ENCODE measurements at places on chromosomes 4 and X. TPM values are rescaled to one million over a fixed set of nuclear protein-coding genes. Genes with fewer than 3 reads are reported as not detected.

Gene BEX1
- total RNA-seq = not detected

DNA sequence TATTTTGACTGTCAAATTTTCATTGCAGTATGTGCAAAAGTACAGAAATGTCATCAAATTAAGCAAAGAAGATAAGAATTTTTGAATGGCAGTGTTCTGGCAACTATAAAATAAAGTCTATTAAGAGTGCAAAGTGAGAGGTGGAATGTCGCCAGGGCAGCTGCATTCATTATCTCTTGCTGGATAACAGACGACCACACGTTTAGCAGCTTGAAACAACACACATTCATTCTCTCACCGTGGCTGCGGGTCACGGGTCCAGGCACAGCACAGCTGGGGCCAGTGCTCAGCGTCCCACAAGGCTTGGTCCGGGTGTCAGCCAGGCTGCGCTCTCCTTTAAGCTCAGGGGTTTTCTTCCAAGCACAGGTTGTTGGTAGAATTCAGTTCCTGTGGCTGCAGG lies 113.9 kb downstream of the GPR143 start:
- H3K27ac ChIP-seq = no peak overlapping the region
- H3K4me3 ChIP-seq = no peak overlapping the region

DNA sequence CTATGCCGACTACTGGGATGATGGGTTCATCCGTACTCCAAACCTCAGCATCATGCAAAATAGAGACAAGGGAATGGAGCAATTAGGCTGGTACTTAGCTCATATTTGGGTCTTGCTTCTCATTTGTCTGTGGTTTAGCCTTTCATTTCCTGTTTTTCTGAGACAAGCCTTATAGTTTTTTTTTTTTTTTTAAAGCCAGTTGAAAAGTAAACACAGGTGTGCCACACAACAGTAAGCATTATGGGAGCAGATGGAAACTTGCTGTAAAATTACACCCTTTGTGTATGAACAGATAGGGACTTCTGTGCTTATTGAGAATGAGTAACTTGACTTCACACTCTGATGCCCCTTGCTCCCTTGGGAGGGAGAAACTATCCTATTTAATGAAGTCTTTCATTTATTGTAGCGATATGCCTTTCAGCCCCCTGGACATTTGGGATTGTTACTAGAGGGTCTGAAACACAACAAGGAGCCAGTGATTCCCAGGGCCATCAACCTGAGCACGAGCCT lies 13.7 kb downstream of the RASSF6 start:
- peaks cover 10% of the 10 kb centered on the region for H3K27me3 ChIP-seq
- peaks cover 5% of the 10 kb centered on the region for H3K4me1 ChIP-seq

- DNase-seq = no peak
- no peak overlapping the region for H3K4me3 ChIP-seq
- H3K27me3 ChIP-seq = no peaks in the 10 kb centered on the region
- H3K36me3 ChIP-seq = no peaks in the 10 kb centered on the region
These were observed 15.7 kb upstream of the AFAP1 start for GRCh38 chr4:7955393-7955792.

Gene SH3TC1
- total RNA-seq = 14.2 TPM

Gene TASL
- total RNA-seq = 5.2 TPM

DNA sequence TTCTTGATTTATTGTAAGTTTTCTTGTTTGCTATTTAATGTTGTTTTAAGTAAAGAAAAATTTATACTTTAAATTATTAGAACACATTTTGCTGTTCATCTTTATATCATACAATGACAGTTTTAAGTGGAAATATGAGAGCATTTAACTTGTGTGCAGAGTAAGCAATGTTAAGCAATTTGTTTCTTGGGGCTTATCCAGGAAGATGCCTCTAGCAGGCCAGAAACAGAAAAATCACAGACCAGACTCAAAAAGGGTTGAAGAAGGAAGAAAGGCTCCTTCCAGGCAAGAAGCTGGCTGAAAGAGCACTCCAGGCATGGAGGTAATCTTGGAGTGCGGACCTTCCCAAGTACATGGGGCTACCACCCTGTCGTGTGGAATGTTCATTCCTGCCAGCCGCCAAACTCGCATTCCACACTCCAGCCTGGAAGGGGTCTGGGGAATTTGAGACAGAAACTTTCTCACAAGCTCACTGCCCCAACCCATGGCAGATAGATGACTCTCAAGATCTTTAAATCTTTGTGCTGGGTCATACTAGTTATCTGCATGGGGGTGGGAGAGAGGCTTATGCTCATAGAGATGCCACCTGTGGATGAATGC lies 1521.3 kb upstream of the AGA start:
- no peak for DNase-seq
- no peak overlapping the region for H3K4me3 ChIP-seq
- H3K27me3 ChIP-seq = no peaks in the 10 kb centered on the region
- H3K27ac ChIP-seq = no peak overlapping the region

DNA sequence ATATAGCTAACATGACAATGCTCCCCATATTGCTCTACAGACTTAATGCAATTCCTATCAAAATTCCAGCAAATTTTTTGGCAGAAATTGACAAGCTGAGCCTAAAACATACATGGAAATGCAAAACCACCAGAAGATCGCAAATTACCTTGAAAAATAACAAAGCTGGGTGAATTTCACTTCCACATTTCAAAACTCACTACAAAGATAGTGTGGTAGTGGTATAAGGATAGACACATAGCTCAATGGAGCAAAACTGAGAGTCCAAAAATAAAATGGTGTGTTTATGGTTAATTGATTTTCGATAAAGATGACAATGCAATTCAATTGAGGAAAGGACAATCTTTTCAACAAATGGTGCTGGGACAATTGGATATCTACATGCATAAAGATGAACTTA lies 65.8 kb downstream of the SLC9A7 start:
- peaks cover 14% of the 10 kb centered on the region for H3K36me3 ChIP-seq
- no peak for DNase-seq
- H3K27ac ChIP-seq = no peak overlapping the region
- peaks cover 10% of the 10 kb centered on the region for H3K4me1 ChIP-seq
- H3K27me3 ChIP-seq = no peaks in the 10 kb centered on the region
- H3K4me3 ChIP-seq = no peak overlapping the region

DNA sequence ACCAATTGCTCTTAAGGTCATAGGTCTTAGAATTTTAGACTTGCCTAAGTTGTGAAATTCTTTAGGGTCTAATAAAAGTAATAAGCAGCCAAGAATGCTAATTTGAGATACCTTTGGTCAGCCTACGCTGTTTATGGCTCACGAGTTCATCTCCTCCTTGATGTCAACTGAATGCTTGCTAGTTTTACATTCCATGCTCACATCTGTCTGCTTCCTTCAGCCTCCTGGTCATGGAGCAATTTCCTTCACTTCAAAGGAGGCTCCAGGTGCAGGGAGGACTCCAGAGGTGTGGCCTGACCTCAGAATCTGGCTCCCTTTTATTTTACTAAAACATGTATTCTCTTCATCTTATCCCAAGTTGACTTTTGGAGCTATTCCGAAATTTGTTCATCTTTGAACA lies 23.3 kb upstream of the LNX1 start:
- H3K27ac ChIP-seq = no peak overlapping the region
- no peak for DNase-seq
- peaks cover 1% of the 10 kb centered on the region for H3K4me1 ChIP-seq
- no peaks in the 10 kb centered on the region for H3K36me3 ChIP-seq

Gene FAM9C
- total RNA-seq = not detected

Gene TECRL
- not detected for total RNA-seq

DNA sequence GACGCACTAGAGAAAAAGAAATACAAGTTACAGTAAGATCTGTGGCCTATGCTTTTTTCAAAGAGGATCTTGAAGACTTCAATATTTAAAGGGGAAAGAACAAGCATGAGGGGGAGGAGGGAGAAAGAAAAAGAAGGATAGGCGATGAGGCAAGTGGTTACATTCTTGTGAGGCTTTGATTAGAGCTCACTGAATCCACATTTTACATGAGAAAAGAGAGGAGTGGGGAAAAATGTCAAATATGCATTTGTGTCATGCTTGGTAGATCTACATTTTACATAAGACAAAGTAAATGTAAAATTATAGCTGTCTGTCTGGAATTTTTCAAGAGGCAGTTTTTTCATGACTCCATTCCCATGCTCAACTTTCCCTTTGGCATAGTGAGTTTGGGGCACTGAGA lies 965.9 kb downstream of the FSTL5 start:
- no peak overlapping the region for H3K4me3 ChIP-seq
- no peak overlapping the region for H3K27ac ChIP-seq
- no peaks in the 10 kb centered on the region for H3K36me3 ChIP-seq
- no peaks in the 10 kb centered on the region for H3K27me3 ChIP-seq

Gene PLP1
- not detected for total RNA-seq

DNA sequence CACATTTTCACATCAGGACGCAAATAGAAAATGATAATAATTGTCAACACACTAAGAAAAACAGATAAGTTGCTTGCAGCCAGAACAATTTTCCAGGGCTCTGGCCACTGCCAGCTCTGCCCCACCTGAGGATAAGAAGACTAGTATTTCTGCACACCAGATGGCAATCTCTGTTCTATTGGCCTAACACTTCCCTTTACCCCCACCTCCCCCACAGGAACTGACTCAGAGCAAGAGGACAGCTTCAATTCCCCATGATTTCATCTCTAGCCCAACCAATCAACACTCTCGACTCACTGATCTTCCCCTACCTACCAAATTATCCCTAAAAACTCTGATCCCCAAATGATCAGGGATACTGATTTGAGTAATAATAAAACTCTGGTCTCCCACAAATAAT lies 164.0 kb downstream of the SMARCA1 start:
- H3K27ac ChIP-seq = no peak overlapping the region
- no peaks in the 10 kb centered on the region for H3K36me3 ChIP-seq
- DNase-seq = no peak
- H3K4me3 ChIP-seq = no peak overlapping the region
- H3K27me3 ChIP-seq = no peaks in the 10 kb centered on the region

Gene CT45A2
- not detected for total RNA-seq

DNA sequence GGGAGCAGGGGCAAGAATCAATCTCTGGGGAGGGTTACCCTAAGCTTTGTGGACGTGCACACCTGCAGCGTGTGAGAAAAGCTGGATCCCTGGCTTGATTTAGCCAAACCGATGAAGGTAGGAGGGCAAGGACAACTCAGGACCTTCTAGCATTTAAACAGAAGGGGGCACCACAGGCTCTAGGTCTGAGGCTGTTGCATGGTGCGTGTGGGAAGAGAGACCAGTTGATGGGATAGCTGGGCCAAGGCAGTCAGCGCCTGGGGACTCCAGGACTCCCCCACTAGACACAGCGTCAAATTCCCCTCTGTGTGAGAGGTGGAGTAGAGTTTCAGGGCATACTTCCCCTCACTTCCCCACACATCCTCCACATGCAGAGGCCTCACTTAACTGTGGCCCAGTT lies 4.3 kb downstream of the GABRQ start:
- peaks cover 19% of the 10 kb centered on the region for H3K27me3 ChIP-seq
- H3K4me3 ChIP-seq = no peak overlapping the region
- no peak overlapping the region for H3K27ac ChIP-seq
- no peak for DNase-seq
- no peaks in the 10 kb centered on the region for H3K4me1 ChIP-seq

- peaks cover 31% of the 10 kb centered on the region for H3K4me1 ChIP-seq
- H3K27ac ChIP-seq = no peak overlapping the region
- peaks cover 8% of the 10 kb centered on the region for H3K36me3 ChIP-seq
- DNase-seq = no peak
- no peak overlapping the region for H3K4me3 ChIP-seq
These were observed 21.2 kb downstream of the ARHGAP10 start for GRCh38 chr4:147753047-147753446.

Gene GAK
- total RNA-seq = 125 TPM

DNA sequence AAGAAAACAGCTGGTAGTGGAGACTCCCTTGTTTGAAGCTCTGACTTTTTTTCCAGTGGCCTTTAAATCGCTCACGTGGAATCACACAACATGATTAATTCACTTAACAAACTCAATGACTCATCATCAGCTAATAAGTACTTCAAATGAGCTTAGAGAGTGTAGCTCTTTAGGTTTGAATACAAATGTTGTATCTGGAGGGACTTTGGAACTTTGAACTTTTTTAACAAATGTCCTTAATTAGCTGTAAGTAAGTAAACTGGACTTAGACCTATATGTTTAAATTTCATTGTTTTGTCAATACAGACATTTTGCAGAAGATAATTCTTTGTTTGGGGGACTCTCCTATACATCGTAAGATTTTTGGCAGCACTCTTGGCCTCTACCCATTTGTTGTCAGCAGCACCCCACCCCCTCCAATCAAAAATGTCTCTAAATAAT lies 581.1 kb downstream of the SPRY1 start:
- no peak overlapping the region for H3K4me3 ChIP-seq
- H3K27ac ChIP-seq = no peak overlapping the region
- no peaks in the 10 kb centered on the region for H3K4me1 ChIP-seq
- no peaks in the 10 kb centered on the region for H3K36me3 ChIP-seq
- no peak for DNase-seq
- H3K27me3 ChIP-seq = no peaks in the 10 kb centered on the region

Gene CLCN4
- 0.16 TPM for total RNA-seq

DNA sequence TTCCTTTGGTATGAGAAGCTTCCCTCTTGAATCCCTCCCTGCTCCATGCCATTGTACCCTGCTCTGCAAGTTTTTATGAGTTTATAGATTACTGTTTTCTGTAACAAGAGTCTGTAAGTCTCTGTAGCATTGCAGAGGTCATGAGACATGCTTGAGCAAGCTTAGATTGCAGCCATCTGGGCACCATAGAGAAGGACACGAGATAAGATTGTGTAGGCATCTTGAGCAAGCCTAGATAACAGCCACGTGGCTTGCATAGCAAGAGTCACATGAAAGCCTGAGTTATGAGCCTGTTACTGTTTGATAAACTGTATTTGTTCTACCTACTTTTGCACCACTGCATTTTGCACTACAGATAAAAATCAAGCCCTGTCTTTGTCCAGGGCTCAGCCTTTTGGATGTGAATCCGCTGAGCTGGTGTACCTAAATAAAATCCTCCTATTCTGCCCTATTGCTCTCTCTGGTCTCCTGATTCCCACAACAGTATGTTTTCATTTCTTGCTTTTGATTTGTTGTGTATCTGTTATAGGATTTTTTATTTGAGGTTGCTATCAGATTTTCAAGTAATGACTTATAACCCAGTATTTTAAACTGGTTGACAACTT lies 127.4 kb upstream of the ANKRD50 start:
- H3K36me3 ChIP-seq = no peaks in the 10 kb centered on the region
- no peak overlapping the region for H3K4me3 ChIP-seq
- H3K4me1 ChIP-seq = no peaks in the 10 kb centered on the region
- H3K27me3 ChIP-seq = no peaks in the 10 kb centered on the region
- no peak overlapping the region for H3K27ac ChIP-seq

Gene MAGEA2
- not detected for total RNA-seq

- H3K27me3 ChIP-seq = no peaks in the 10 kb centered on the region
- no peaks in the 10 kb centered on the region for H3K4me1 ChIP-seq
- no peak for DNase-seq
- no peak overlapping the region for H3K4me3 ChIP-seq
These were observed 19.0 kb downstream of the MAB21L2 start for GRCh38 chr4:150600812-150601445.

Gene RHOH
- total RNA-seq = 108 TPM

DNA sequence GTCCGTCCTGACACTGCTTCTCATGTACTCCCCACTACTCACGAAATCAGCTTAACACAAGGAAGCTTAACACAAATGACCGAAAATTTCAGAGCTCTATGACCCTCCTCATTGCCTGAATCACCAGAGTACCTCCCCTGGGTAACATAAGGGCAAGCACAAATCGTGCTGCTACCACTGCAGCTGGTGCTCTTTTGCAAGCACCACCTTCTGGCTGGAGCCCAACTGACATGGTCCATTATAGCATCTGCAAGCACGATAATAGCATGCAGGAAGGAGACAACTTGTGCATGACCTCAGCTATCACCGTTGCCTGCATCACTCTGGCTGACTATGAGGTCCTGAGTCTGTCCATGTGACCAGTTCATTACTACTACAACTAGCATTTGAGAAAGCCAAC lies 308.0 kb downstream of the TEX13C start:
- no peaks in the 10 kb centered on the region for H3K4me1 ChIP-seq
- DNase-seq = no peak
- H3K36me3 ChIP-seq = no peaks in the 10 kb centered on the region
- no peak overlapping the region for H3K27ac ChIP-seq
